ENCODE measurements at places on chromosomes 2 and 18. TPM values are rescaled to one million over a fixed set of nuclear protein-coding genes. Genes with fewer than 3 reads are reported as not detected.

The CRYBA2 gene
- total RNA-seq: not detected

DNA sequence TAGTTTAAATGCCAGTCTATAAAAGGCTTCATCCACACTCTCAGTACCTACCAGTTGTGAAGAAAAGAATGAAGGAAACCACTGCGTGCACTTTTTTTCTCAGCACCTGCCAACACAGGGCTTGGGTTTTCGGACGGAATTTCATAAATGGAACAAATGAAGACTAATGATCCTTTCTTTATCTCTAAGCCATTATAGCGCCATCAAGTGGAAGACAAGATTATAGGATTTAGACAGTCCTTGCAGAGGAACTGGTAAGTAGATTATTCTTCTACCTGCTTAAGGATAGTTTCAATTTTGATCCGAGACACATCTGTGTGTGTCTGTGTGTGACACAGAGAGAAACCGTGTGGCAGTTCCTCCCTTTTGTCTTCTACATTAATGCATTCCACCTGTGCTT lies 245.6 kb downstream of the NRXN1 start:
- DNase-seq: no peak
- H3K27ac ChIP-seq: no peak overlapping the region
- no peaks in the 10 kb centered on the region for H3K27me3 ChIP-seq
- H3K4me1 ChIP-seq: no peaks in the 10 kb centered on the region
- H3K36me3 ChIP-seq: no peaks in the 10 kb centered on the region

The SCN3A gene
- total RNA-seq: not detected

The POTEC gene
- not detected for total RNA-seq

The PRADC1 gene
- total RNA-seq: 5.9 TPM

All from T-helper 17 cell (primary cell).